Ascending aorta (tissue), 2 donors: ENCODE measurements at places on chromosomes 1 and 21. TPM values are rescaled to one million over a fixed set of nuclear protein-coding genes. Genes with fewer than 3 reads are reported as not detected.

GRCh38 chr1:52436817-52437216, 32.4 kb downstream of the PRPF38A start:
- DNase-seq: no peak

GRCh38 chr1:109733236-109733870, 7.5 kb downstream of the GSTM3 start:
- no peak for DNase-seq

- no peak for DNase-seq
Measured at GRCh38 chr1:75707191-75707590, 17.3 kb upstream of the ACADM start.

DNA sequence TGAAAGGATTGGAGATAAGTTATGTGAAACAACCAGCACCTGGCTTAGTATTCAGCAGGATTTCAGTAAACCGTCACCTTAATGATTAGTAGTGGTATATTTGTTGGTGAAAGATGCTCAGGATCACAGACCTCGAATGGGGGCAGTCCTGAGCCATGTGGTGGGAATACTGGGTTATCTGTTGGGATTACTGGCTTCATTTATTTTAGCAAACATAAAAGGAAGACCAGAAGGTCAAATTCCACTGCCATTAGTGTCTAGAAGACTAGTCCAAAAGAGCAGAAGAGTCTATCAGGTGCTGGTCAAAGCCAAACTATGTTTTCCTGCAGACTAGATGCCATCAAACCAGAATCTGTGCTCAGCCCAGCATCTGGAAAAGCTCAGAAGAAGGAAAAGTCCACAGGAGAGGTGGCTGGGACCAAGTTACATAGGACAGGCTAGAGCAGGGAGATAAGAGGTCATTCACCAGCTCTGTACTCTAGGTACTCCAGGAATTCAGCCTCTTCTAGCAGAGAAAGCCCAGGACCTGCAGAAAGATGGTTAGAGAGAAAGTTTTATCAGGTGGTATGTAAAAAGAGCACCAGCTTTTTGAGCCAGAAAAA, 343.4 kb downstream of the PLPP3 start:
- no peak for DNase-seq

GRCh38 chr1:45456531-45456930, 34.4 kb downstream of the TESK2 start:
- no peak for DNase-seq

DNA sequence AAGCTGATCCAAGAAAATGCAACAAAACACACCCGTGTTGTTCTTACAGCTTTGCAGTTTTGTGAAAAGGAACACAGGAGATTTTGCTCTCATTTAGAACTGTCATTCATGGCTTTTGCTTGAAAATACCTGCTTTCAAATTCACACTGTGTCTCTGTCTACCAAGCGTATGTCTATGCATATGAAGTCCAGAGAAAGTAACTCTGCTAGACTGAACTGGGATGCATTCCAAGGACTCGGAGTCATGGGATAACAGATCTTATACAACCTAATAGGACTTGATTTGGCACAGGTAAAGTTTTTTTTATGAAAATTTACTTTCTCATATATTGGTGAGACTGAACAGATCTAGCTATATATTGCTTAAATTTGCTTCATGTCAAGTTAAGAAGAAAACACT, 102.4 kb downstream of the PTGER3 start:
- DNase-seq: no peak

GRCh38 chr1:243977094-243977493, 74.0 kb upstream of the ZBTB18 start:
- no peak for DNase-seq

GRCh38 chr1:26009796-26010447, 11.7 kb upstream of the EXTL1 start:
- no peak for DNase-seq

DNA sequence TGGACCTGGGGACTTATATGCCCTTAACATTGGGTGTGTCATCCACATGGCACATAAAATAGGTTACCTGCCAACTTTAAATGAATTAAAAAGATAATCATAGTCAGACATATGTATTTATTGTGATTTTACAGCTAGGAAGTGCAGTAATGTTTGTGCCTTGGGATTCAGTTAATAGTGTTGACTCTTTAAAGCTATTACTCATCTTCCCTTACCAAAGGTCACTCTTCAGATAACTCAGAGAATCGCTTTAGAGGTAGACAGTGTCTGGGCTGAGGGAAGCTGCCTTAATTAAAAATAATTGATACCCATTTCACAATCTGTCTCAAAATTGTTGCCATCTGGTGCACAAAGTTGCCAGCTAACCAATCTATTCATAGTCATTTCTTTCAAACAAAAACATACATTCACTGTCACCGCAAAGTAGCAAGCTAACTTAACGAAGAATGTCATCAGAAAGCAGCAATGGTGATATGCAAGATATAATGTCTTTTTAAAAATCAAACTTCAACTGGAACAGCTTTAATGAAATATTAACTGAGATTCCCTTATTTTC, 3.0 kb upstream of the KRTAP15-1 start:
- no peak for DNase-seq

- no peak for DNase-seq
Measured at GRCh38 chr1:27299385-27300271, 22.3 kb upstream of the TMEM222 start.

- DNase-seq: no peak
Measured at GRCh38 chr1:212621043-212621948, 12.7 kb downstream of the ATF3 start.

DNA sequence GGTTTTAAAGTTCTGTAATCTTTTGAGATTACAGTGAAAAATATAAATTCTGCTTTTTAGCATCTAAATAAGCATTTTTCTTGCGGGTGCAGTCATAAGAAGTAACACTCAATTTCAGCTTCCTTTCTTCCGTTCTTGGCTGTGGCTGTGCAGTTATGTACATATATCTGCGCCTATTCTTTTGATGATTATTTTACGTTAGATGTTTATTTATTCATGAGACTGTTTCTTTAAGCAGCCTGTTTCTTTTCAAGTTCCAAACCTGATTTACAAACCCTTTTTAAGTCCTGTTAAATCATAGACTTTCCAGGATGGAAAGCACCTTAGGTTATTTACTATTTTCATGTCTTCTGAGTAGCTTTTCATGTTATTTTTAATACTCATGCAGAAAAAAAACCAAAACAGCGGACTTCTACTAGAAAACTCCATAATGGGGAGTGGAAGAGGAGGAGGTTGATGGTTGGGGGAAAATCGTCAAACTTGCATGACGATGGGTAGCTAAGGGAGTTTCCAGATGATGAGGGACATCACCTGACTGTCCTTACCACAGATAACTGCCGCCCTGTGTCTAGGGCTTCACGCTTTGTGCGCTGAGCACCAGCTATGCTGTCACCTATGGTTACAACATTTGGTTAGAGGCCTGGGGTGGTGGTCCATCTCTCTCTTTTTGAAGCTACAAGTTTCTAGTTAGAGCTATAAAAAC, 2.6 kb downstream of the PRDM2 start:
- DNase-seq: no peak

DNA sequence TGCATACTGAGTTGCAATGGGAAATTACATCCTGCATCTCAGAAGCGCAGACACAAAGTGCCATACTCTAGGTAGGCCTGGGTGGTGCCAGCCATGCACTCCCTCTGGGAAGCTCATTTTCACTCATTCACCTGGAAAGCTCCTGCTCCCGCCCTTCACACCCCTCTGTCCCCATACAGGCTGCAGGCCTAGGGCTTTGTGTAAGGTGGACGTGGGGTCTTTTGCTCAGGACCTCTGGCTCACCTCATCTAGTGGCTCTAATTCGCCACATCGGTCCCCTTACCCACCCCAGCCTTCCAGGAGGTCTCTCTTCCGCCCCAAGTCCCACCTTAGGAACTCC, 751 bp downstream of the MRPS15 start:
- no peak for DNase-seq

- DNase-seq: peak; percentile 70
Measured at GRCh38 chr1:145985502-145986439, 10.6 kb downstream of the TXNIP start.

- no peak for DNase-seq
Measured at GRCh38 chr1:206498685-206499084, 8.6 kb upstream of the RASSF5 start.

DNA sequence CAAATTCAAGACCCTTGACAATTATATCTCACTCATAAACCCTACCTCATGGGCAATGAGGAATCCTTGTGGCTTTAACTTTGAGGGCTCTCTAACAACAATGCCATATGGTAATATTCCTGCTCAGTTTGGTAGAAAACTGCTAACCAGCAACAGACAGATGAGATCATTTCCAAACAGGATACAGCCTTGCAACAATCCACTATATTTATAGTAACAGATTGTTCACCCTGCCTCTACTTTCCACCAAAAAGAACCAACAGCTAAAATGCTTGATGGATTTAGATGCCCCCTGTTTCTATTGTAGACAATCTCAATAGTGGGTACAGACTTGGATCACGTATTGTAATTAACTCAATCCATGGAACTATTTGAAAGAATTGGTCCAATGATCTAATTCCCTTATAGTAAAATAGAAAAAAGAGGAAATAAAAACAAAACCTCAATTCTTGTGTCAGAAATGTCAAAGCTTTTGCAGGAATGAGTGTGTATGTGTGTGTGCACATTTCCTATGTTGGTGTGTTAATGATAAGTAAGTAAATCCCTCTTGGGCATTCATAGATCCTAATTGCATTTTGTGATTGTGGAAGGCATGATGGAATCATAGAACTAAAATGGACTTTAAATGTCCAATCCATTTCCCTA, 100.0 kb upstream of the EDEM3 start:
- DNase-seq: no peak

DNA sequence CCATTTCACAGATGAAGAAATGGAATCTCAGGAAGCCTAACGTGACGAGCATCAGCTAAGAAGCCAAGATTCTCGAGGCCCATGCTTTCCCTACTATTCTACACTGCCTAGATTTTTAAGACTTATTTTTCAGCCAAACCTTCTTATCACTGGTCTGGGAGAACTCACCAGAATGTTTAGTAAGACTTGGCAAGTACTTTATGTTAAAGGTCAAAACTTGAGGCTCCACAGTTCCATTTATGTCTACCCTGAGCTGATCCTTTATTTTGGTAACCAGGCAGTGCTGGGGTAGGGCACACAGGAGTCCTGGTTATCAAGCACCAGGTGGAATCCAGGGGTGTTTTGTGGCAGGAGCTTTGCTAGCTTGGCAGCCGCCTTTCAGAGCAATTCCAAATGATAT, 16.8 kb downstream of the PLXNA2 start:
- no peak for DNase-seq

DNA sequence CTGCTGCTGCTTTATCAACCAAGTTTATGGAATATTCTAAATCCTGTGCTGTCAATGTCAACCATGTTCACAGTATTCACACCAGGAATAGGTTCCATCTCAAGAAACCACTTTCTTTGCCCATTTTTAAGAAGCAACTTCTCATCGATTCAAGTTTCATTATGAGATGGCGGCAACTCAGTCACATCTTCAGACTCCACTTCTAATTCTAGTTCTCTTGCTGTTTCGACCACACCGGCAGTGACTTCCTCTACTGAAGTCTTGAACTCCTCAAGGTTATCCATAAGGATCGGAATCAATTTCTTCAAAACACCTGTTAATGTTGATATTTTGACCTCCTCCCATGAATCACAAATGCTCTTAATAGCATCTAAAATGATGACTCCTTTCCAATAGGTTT, 39.7 kb upstream of the IFNLR1 start:
- DNase-seq: no peak

DNA sequence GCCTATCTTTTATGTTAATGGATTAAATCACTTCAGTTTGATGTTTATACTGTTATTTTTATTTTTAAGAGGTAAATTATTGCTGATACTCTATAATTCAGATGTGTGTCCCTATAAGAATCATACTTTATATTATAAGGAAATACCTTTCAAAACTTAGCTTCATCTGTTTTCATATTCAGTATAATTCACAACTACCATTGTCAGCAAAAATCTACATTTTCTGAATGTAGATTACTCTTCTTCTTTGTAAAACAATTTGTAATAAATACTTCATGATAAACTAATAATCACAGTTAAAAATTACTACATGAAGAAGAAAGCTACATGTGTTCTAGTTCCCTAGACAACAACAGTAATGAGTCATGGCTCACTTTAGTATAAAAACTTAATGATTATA, 115.4 kb upstream of the SERTAD4 start:
- no peak for DNase-seq

GRCh38 chr1:103125219-103125618, 16.9 kb upstream of the COL11A1 start:
- DNase-seq: no peak

GRCh38 chr1:160755461-160755860, 16.4 kb downstream of the SLAMF7 start:
- DNase-seq: no peak

The LCA5L gene
- total RNA-seq: not detected

The RGS13 gene
- not detected for total RNA-seq

The CTSS gene
- 32.1 TPM for total RNA-seq

The LCE2A gene
- not detected for total RNA-seq

The OR2L3 gene
- not detected for total RNA-seq

The NPHS2 gene
- not detected for total RNA-seq

The SPRR1B gene
- total RNA-seq: not detected

The AMY1A gene
- not detected for total RNA-seq

The AQP10 gene
- not detected for total RNA-seq

The ZYG11A gene
- not detected for total RNA-seq

The RGSL1 gene
- not detected for total RNA-seq

The OR2AK2 gene
- not detected for total RNA-seq

The EDN2 gene
- total RNA-seq: not detected

The SPATA6 gene
- total RNA-seq: 4.2 TPM
